ENCODE measurements at places on chromosomes 3 and 15.

DNA sequence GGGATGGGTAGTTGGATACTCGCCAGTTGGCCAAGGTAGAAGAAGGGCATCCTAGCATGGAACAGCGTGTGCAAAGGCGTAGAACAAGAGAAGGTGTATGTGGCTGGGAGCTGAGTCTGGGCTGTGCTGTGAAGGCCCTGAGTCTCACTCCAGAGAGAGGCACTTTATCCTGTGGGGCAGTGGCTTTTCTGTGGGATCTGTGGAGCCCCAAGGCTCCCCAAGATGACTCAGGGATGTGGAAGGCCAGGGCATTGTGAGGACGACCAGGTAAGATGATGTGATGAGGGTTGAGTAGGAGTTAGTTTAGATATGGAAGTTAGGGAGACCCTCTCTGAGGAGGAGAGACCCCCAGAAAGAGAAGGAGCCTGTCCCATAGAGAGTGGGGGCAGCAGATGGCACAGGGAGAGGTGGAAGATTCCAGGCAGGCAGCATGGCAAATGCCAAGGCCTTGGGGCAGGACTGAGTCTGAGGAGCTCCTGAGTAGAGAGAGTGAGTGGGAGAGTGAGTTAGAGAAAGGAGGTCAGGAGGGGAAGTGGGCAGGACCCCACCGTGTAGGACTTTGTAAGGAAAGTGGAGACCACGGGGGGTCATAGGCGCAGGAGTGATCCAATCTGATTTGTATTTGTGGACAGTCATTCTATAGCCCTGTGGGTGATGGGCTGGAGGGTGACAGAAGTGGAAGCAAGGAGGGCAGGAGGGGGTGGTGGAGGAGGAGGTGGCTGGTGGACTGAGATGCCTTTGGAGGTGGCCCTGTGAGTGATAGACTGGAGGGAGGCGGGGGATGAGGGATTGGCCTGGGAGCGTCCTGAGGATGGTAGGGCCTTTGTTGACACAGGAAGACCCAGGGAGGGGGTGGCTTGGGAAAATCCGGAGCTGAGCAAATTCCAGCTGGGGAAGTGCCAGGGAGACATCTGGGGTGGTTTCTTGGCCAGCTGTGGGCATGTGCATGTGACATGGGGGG, 50.3 kb downstream of the FBLN2 start:
- peak; percentile 38 for DNase-seq

GRCh38 chr15:58021332-58022230, 43.9 kb downstream of the ALDH1A2 start:
- no peak for DNase-seq

DNA sequence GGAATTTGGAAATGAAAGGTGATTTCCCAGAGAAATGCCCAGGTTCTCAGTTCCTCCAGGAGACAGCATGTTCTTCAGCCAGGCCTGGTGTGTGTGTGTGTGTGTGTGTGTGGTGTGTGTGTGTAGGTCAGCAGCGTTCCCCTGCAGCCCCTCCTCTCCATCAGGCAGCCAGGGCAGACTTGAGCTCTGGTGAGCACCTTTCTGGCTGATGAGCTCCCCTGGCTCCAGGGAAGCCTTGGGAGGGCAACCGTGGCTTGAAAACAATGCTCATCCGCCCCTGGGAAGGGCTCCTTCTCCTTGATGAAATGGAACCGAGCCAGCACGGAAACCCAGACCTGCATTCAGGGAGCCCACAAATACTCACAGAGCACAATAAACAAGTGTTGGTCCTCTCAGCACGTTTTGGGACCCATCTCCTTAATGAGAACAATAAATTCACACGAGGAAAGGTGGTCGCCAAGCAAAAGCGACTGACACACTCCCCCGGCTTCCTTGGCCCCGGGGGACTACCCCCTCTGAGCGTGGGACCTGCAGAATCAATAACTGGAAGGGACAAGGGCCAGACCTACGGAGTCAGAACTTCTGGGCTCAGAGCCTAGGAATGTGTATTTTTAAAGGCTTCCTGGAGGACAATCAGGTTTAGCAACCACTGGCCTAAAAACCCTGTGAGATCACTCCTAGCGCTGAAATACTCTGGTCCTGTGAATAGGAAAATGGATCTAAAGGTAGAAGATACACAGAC, 38.6 kb upstream of the HES1 start:
- no peak for DNase-seq

GRCh38 chr3:45777111-45777745, 19.1 kb downstream of the SLC6A20 start:
- DNase-seq = no peak

- DNase-seq = no peak
These were observed 123.3 kb upstream of the MME start for GRCh38 chr3:154956815-154957214.

GRCh38 chr3:138062626-138063025, 52.7 kb downstream of the CLDN18 start:
- no peak for DNase-seq

- DNase-seq = no peak
These were observed 103.1 kb upstream of the LRTM1 start for GRCh38 chr3:55030938-55031337.

GRCh38 chr3:46059432-46059831, 32.1 kb upstream of the XCR1 start:
- DNase-seq = no peak

DNA sequence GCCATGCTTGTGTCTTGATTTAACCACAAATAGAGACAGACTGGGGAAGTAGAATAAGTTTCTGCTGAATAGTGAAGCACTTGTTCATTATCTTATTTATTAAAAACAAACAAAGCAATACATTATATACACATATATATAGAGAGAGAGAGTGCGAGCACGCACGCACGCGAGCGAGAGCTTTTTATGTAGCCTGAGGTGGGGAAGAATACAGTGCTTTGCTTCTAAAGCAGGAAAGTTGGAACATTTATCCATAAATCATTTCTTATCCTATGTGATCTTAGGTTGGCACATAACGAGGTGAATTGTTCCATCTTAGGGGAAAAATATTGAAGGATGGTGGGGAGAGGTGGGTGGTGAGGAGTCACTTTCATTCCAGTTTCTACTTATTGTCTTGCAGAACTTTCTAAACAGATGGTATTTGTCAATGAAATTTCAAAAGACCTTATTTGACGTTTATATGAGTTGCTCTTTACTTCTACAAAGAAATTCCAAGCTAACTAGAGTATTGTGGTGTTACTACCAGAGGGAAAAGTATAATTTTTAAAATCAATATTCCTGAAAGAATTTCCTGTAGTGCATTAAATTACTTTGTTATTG, 110.0 kb downstream of the ATG7 start:
- DNase-seq = no peak

DNA sequence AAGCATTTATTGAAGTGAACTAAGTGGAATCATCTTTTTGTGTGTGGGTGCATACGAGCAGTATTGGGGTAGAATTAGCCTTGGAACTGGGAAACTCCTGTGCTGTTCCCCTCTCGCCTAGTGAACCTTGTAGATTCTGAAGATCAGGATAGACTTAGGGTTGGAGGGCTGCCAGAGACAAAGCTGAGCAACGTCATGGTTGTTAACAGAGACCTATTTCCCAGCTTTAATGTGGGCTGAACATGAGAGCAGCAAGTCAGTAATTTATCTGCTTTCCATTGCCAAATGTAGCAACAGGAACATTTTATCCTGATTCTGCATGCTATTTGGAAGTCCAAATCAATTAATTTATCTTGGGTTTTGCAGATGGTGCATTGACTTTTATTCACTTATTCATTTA, 246.6 kb downstream of the IL20RB start:
- no peak for DNase-seq

DNA sequence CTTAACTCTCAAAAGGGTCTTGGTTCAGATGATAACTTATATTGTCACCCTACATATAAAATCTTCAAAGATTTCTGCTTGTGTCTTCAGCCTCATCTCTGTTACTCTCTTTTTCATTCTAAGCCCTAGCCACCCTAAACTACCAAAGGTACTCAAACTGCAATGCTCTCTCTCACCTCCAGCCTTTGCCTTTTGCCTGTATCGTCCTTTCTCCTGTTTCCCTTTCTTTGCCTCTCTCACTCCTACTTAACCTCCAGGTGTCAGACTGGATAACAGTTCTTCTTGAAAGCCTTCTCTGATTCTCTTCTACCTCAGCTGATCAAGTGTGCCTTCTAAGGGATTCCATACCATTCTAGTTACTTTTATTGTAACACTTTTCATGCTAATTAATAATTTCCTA, 149.8 kb downstream of the SERPINI1 start:
- no peak for DNase-seq

- no peak for DNase-seq
These were observed 125.1 kb downstream of the SUCLG2 start for GRCh38 chr3:67529337-67529736.

DNA sequence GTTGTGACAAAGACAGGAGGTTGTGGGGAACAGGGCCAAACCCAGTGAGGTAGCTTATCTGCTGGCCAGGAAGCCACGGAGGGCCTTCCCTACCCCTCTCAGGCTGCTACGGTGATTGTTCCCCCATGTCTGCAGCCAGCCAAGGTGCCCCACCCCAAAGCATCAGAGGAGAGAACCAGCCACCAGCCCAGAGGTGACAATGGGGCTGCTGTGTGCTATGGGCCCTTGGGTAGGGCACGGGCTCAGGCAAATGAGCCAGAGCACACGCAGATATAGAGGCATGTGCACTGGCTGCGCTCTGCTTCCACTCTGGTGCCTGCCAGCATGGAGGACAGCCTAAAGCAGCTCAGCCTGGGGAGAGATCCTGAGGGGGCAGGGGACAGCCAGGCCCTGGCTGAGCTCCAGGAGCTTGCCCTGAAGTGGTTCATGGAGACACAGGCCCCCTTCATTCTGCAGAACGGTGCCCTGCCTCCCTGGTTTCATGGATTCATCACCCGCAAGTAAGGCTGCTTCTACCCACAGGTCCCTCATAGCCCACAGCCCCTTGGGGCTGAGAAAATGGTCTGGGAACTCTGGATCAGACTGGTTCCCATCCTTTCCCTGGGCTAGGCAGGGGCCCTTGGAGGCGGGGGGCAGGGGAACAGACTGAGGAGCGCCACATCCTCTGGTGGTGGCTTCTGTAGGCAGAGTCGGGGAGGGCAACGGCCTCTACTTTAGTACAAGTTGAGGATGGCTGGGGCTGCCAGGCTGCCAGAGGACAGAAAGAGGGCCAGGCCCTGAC, at the start of gene SH2D7:
Gene SH2D7 (plus strand): TSS at position 301 of the 781 bp plus-strand sequence. CDS start 24 bp downstream, at position 325.
- no peak for DNase-seq

DNA sequence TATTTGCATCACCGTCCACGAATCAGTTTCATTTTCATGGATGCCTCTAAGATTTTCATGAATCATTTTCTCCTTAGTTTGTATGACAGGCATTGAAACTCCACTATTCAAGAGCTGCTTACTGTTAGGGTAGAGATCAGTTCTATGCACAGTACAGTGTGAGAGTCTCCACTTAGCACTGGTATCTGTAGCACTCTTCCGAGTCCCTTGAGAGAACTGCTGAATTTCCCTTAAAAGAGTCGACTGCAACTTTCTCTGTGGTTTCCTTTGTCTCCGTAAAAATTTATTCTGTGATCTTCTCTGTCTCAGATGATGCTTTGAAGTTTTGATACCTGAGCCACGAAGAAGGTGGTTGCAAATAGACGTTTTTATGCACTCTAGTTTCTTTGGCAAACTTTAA, 14.8 kb downstream of the GTPBP8 start:
- no peak for DNase-seq

DNA sequence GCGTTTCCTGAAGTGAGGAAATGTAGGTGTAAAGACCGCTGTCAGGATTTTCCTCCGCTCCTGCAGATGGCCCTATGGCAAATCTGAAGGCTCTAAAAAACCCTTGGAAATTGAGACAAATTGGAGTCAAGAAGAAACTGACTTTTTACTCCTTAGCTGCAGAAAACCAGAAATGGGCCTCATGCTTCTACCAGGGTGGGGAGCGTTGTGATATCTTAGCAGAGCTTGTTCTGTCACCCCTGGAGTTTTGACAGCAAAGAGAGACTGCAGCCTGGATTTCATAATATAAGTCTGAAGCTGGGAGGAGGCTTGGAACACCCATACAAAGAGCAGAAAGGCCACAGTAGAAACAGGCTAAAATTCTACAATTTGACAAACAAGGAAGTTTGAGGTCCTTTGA, 283.0 kb upstream of the PLSCR5 start:
- no peak for DNase-seq

DNA sequence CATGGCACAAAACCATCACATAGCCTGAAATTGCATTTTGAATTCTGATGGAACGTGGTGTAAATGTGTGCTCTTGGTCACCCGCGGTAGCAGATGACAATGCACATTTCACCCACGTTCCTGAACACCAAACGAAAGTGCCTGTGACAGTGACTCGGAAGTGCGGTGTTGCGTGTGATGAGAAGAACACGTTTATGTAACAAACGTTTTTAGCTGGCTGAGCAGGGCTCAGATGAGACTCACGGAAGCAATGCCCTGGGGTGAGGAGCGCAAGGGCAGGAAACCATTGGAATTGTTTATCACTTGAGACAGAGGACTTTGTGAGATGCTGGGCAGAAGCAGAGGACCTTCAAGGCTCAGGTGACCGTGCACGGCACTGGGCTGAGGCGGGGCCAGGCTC, 449.2 kb upstream of the CFAP20DC start:
- no peak for DNase-seq

- DNase-seq = no peak
These were observed 102.3 kb upstream of the TPM1 start for GRCh38 chr15:62940093-62940754.

- DNase-seq = no peak
These were observed 17.6 kb downstream of the FOXP1 start for GRCh38 chr3:71565976-71566375.

GRCh38 chr15:99454941-99455788, 110.6 kb upstream of the MEF2A start:
- DNase-seq = peak; percentile 90

DNA sequence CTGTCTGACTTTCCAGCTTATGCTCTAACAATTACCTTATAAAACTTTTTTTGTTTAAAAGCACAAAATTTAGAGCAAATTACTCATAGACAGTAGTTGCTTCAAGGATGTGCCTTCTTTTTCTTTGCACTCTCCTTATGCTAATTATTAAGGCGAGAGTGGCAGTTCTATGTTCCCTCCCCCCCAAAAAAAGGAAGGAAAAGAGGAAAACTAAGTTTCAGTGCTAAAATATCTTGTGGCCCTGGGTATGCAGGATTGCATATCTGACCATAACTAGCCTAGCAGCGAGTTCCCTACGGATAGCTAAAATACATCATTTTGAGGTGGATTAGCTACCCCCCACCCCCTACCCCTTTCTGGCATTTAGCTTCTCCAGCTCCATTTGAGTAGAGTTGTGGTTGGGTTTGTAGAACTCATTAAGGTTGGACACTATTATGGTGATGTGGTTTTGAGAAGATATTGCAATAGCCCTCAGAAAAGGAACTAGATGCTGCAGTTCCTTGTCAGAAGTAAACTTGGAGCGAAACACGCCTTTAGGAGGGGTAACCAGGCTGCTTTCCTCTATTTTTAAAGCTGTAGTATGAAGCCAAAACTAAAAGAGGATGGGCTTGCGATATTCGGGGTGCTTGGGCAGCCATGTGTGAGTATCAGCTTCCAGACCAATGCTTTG, 174.6 kb downstream of the AKAP13 start:
- DNase-seq = no peak
